A549 treated with Hydrocortisone at 1 μM for 4 hours (cell line): ENCODE measurements at places on chromosomes 7 and 10. TPM values are rescaled to one million over a fixed set of nuclear protein-coding genes. Genes with fewer than 3 reads are reported as not detected.

The KAZALD1 gene
- 2.4 to 3.5 TPM (median 2.8 TPM) in 5 replicates for total RNA-seq

The SOSTDC1 gene
- not detected in 5 replicates for total RNA-seq

The GPER1 gene
- total RNA-seq: 0.93 to 1.3 TPM (median 1.2 TPM) in 5 replicates

The TMUB1 gene
- total RNA-seq: 37.6 to 56.1 TPM (median 55.7 TPM) in 5 replicates

The HOXA6 gene
- total RNA-seq: 1.1 to 1.6 TPM (median 1.3 TPM) in 5 replicates

The LANCL2 gene
- total RNA-seq: 13.5 to 16.1 TPM (median 15.3 TPM) in 5 replicates

The WDFY4 gene
- 0.05 TPM in 1 of 5 replicates, not detected in the others for total RNA-seq

The SPRN gene
- 0.22 to 0.54 TPM (median 0.30 TPM) in 5 replicates for total RNA-seq

The GLRX3 gene
- 185 to 233 TPM (median 213 TPM) in 5 replicates for total RNA-seq

The ZNF853 gene
- total RNA-seq: 1.7 to 2.7 TPM (median 2.4 TPM) in 5 replicates

The HOXA1 gene
- total RNA-seq: 2.4 to 3.6 TPM (median 3.3 TPM) in 5 replicates
